Myocyte (in vitro differentiated cells): ENCODE measurements at places on chromosomes 2 and 18.

DNA sequence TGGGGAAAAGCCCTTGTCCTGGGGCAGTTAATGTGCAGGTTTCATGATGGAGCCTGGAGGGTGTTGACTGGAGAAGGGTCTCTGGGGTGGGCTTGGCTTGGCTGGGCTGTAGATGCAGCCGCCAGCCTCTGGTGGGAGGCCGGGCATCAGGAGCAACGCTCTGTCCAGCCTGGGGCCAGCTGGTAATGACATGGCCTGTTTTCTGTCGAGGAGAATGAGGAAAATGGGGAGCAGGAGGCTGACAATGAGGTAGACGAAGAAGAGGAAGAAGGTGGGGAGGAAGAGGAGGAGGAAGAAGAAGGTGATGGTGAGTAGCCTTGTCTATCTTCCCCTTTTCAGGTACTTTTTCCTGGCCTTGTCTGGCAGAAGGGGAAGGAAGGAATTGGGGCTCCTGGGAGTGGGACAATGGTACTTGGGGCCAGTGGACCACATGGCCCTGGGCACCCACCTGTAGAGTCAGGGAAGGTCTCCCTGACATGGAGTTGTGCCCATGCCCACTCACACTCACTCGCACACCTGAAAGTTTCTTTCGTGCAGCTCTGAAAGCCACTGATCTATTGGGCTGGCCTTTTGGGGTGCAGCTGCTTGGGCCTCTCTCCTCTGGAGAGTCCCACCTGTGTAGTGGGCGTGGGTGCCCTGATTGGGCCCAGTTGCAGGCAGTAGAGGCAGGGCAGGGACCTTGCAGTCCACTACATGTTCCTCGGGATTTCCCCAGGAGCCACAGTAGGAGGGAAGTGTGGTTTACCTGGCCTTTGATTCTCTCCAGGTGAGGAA lies 3.5 kb downstream of the PTMA start:
- no peak for DNase-seq

DNA sequence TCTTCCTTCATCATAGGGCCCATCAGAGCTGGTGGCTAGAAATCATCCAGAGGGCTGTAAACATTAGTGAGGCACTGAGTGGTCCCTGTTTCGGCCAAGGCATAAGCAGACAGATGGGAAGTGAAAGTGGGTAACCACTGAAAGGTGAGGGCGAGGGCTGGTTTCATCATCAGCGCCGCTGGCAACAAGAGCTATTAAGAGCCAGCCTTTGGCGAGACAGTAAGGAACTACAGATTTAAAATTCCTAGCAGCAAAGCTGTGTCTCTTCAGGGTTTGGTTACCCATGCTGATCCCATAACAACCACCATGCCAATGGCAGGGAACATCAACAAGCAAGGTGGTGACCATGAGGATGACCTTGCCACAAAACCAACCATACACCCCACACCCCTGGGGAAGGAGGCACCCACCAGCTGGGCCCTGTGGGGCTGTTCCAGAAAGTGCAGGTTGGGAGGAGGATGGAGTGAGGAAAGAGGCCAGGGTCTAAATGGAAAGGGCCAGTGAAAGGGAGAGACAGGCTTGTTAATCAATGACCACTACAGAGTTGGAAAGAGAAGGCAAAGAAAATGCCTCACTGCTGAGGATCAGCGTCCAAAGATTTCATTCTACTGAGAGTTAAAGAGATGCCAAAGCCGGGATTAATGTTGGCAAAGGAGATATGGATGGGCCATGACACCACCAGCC lies 9.0 kb upstream of the SLC20A1 start:
- DNase-seq, result no peak

- no peak for DNase-seq
Observed at GRCh38 chr2:1693723-1694122, 50.6 kb downstream of the PXDN start.

DNA sequence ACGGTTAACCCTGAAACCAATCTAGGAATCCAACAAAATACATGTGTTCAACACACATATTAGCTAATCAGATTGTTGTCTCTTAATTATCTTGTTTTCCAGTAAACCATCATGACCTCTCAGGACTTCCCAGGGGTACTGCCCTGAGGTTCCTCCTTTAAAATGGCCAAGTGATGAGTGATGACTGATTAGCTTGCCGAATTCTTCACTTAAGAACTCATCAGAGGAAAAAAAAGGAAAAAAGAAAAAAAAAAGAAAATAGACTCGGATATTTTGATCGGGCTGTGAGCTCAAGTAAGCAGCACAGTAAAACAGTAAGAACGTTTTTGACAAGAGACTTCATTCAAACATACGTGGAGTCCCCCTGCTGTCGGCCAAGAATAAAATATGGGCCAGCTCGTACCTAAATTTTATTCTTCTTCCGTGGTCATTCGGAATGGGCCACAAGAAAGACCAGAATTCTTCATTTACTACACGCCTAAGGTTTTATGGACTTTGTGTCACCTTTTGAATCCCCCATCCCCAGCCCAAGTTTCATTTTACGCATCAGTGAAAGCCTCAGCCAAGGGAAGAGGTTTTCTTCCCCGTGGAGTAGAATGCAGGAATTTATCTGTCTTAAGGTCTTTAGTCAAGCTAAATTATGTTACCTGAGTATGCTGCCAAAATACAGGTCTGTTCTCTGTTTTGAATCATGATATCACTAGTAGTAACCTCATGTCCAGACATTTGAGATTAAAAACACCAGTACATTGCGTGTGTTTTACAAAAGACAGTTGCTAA lies 40.5 kb downstream of the COLEC12 start:
- DNase-seq, result no peak

GRCh38 chr2:223363085-223363484 lies 239.1 kb downstream of the SCG2 start:
- DNase-seq, result no peak

DNA sequence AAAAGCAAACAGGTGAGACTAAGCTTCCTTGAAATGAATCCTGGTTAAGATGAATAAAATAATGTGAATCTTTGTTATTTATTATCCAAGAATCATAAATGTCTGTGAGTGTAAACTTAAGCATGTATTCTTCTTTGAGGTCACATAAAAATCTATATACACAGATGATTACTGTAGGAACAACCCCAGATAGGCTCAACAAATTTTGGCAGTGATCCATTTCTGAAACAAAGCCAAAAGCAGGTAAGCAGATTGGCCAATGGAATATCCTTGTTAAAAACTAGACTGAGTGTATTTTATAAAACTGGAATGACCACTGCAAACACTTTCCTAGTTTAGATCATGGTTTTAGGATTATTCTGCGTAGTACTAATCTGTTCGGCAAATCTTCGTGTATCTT lies 11.3 kb downstream of the SCYGR5 start:
- no peak for DNase-seq

GRCh38 chr18:8354304-8354703 lies 254.9 kb upstream of the RAB12 start:
- DNase-seq, result no peak

DNA sequence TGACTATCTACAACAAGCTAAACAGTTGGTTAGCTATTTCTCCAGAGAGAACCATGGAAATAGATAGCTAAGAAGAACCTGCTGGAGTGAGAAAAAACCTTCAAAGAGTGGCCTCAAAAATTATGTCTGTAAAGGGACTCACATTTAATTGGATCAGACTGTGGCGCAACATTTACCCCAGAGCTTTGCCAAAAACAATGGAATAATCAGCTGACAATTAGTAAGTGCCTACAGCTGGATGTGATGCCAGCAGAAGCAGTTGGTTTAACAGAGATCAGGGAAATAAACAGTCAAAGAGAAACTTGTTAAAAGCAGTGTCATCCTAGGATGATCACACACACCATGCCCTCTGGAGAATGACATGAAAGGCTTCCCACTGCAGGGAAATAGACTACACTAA lies 310.7 kb downstream of the CLIP4 start:
- DNase-seq, result peak; percentile 19

DNA sequence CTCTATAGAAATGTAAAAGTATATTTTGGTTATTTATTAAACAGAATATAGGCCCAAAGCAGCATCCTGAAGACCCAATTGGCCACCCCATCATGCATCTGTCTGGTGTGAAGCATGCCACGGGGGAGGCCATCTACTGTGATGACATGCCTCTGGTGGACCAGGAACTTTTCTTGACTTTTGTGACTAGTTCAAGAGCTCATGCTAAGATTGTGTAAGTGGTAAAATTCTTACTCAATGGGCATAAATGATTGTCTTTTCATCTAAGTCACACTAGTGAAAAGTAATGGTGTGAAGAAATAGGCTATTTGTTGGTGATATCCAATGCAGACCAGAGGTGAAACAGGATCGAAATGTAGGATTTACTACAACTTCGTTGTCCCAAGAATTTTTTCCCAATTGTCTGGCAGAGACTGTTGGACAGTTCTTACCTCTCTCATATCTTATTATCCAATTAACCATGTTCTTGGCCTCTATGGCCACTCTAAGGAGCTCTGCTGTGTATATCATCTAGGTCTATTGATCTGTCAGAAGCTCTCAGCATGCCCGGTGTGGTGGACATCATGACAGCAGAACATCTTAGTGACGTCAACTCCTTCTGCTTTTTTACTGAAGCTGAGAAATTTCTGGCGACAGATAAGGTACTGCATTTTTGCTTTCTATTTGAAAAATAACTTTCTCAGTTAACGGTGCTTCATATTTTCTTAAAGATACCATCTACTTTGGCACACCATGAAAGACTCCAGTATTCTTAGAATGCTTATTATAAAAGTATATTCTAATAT lies 35.0 kb downstream of the AOX1 start:
- DNase-seq, result no peak

DNA sequence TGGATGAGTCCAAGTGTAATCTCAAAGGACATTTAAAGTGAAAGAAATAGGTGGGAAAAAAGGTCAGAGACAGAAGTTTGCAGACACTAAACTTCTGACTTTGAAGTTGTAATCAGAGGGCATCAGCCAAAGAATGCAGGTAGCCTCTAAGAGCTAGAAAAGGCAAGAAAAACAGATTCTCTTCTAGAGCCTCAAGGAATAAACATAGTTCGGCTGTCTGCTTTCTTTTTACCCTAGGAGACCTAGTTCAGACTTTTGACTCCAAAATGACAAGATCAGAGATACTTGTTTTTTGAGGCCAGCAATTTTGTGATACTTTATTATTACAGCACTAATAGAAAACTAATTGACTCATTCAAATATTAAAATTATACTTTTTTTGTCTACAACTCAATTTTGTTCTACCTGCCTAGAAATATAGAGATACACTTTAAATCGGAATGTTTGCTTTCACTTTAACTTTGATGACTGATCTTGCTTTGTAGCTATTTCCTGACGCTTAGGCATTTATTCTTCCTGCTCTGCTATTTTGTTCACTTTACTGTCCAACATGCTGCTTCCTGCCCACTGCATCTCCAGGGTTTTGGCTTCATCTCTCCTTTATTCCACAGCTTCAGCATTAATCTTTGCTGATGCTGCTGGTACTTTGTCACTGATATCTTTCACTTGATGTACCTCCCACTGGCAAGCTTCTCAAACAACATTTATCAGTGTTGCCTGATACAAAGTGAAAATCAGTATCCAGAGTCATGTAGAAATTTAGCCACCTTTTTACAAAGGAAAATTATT lies 272.5 kb downstream of the DSEL start:
- DNase-seq, result peak; percentile 27

DNA sequence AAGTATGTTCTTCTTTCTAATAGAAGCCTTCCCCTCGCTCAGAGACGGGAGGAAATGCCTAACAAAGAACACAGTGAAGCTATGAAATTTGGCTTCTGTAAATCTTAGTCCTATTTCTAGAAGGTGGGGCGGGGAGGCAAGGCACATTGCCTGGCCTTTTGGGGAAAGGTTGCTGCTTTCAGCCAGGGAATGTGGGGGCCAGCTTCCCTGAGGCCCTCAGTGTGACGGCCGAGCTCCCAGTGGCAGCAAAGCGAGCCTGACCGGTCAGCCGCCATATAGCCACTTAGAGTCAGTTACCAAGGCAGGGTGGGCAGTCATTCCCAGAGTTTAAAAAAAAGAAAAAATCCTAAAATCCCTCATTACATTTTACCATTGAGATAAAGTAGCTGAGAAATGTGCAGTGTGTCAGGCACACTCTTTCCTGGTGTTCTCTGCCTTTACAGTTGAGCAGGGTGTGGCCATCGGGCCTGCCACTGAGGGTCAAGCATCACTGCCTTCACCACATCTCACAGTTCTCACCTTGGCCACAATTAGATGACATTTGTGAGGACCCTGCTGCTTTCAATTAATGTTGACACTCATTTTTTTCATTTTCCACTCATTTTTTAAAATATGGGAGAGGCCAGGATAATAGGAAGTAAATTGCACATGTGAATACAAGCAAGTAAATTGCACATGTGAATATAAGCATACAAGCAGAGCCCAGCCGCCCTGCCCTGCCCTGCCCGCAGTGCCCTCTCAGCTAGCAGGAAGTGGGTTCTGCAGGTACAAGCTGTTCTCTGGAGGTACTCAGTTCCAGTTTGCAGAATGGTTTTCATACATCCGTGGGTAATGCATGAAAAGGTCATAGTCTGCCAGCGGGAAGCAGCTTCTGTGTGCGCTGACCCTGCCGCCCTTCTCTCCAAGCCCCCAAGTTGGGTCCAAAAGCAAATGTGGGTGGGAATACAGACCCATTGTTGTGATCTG lies 76.9 kb downstream of the WDSUB1 start:
- no peak for DNase-seq

DNA sequence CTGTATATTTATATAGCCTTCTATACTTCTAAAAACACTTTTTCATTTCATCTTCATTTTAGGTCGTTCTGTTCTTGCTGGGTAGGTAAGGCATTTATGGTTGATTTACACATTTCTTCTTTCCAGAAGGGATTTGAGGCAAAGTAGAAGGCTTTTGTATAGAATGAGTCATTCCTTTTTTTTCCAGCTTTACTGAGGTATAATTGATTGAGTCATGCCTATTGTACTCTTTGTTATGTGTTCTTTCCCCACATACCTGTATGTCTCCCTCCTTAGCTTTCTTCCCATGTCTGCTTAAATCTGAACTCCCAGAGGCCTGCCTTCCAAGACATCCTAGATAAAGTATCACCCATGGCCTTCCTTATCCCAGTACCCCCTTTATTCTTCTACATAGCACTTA lies 4.8 kb upstream of the CDC42EP3 start:
- DNase-seq, result no peak

DNA sequence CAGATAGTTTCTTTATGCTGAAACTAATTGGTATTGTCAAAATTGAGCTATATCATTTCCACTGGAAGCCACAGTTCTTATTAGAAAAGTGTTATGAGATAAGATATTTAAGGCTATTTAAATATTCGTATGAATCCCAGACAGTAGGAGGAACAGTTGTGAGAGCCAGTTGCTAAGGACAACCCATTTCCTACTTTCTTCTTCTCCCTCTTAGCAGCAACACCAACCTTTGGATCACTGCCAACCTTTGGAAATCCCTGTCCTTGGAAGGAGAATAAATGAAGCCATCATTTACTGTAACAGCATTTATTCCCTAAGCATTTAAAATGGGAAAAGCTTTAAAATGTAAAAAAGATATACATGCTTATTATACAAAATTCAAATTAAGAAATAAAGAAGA lies 85.8 kb downstream of the PLCL1 start:
- DNase-seq, result peak; percentile 15

GRCh38 chr2:145207884-145208283 lies 688.0 kb upstream of the ZEB2 start:
- no peak for DNase-seq

GRCh38 chr2:33033606-33034081 lies 86.9 kb downstream of the LTBP1 start:
- peak; percentile 58 for DNase-seq

GRCh38 chr2:191115804-191116203 lies 35.0 kb downstream of the STAT4 start:
- DNase-seq, result no peak
